ENCODE measurements at places on chromosomes 7 and 10.
A peak's percentile ranks its signal among the peaks of the same experiment; 100 is the strongest.

DNA sequence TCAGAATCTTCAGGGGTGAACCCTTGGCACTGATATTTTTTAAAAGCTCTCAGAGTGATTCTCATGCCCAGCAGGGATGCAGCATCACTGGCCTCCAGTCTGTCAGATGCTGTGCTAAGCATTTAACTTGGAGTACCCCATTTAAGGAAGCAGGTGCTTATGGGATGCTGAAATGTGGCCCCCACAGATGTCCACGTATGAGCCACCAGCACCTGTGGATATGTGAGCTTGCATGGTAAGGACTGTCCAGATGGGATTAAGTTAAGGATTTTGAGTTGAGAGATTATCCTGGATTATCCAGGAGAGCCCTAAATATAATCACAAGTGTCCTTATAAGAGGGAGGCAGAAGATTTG lies 17.7 kb downstream of the CHST3 start:
- no peak for DNase-seq

DNA sequence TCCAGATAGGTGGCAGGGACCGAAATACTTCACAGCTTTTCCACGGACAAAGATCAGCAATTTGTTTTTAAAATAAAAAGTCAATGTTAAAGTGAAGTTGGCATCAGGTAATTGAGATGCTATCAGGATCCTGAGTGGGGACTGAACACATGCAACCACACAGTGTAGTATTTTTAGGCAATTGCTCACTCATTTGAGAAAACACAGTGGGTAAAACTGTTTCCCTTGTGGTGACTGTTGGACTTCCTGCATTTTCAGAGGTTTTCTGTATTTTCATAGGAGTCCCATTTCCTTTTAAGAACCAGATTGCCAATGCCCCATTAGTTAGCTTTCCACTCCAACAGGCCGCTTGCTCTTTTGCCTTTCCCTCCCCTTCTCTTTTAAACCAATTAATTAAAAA lies 159.5 kb upstream of the ZNF32 start:
- DNase-seq, result no peak

- DNase-seq, result peak; percentile 16
Measured at GRCh38 chr7:10022957-10023356, 950.7 kb upstream of the PHF14 start.

DNA sequence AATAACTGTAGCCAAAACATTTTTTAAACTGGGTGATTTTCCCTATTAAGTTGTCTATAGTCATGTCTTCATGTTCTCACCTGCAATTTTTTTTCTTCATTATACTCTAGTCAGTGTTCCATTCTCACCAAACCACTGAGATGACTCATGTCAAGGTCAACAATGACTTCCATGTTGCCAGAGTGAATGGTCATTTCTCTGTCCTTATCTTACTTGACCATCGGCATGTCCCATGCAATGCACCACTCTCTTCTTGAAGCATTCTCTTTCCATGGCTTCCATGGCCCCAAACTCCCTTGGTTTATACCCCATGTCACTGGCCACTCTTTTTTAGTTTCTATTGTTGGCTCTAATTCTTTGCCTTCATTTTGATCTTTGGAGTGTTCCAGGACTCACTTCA lies 173.9 kb downstream of the PPP1R17 start:
- DNase-seq, result no peak
